Thoracic aorta (tissue), 2 donors: ENCODE measurements at places on chromosomes 4 and X.

- no peak for DNase-seq
Measured at GRCh38 chr4:159269116-159269515, 166.2 kb downstream of the RAPGEF2 start.

- DNase-seq: no peak
Measured at GRCh38 chr4:31045724-31046318, 325.7 kb downstream of the PCDH7 start.

- DNase-seq: peak; percentile 11
Measured at GRCh38 chr4:1899149-1900086, 28.2 kb downstream of the NSD2 start.

- DNase-seq: no peak
Measured at GRCh38 chr4:52588771-52589591, 70.1 kb downstream of the USP46 start.

DNA sequence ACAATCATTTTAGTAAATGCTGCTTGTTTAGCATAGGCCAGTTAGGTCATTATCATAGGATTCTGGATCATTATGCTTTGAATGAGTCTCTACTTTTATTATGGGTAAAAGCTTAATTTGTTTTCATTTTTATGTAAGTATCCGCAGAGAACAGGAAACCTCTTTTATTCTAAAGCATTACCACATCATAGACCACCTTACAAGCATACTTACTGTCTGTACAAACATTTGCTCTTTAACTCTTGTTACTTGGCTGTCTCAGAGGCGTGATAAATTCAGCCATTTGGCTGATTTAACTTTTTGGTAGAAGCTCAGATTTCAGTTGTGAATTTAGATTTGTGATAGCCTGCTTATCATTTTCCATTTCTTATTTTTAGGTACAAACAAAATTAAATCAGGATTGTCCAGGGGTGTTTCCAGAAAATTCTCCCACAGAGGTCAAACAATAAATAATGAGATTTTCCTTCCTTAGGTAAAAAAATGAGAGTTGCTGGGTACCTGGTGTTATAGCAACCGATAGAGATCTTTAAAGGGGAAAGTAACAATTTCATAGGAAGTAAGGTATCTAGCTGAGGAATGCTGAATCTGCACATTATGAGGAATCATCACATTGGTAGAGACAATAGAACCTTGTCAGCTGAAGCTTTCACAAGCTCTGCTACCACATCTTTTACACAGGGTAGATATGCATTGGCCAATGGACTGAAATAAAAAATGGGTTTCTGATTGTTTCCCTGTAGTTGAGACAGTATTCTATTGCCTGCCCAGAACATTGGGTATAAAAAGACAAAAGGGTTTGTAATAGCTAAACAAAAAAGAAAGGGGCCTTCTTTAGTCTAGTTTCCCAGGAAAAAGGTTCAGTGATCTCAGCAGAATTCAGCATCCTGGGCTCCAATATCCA lies 62.5 kb downstream of the NDNF start:
- DNase-seq: no peak

- no peak for DNase-seq
Measured at GRCh38 chrX:40340116-40340515, 240.7 kb upstream of the ATP6AP2 start.
